ENCODE measurements at places on chromosomes 12 and 14. TPM values are rescaled to one million over a fixed set of nuclear protein-coding genes. Genes with fewer than 3 reads are reported as not detected.

DNA sequence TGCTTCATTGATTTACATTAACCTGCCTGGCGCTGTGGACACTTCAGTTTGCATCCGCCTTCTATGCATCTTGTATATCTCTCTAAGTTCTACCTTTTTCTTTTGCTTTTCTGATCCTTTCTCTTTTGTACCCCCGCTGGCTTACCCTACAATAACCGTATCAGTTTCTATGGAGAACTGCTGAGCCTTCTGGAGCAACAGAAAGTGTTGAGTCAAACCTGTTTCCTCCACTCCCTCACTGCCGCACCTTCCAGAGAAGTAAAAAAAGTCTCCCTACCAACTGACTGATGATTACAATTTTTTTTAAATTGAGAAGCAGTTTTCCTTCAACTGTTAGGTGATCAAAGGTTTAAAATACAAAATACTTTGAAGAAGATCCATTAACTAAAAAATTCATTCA is 17.4 kb downstream of the EXD2 start:
- no peak for DNase-seq

GRCh38 chr14:50521912-50522341 is 10.4 kb downstream of the MAP4K5 start:
- no peak for DNase-seq

DNA sequence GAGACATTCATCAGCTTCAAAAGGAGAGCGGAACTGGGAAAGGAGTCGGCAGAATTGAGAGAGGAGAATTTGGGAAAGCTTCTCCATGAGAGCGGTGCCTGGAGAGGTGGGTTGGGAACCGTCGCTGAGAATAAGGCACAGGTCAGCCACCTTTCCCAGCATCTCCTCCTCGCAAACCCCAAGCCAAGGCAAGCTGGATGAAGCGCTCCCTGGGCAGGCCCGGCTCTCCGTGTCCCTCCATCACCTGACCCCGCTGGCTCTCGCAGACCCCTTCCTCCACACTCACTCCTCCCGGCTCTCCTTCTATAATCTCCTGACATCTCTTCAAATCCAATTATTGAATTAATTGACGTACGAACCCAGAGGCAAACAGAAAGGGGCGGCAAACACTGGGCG is 18.9 kb upstream of the ATP5MC2 start:
- DNase-seq, result peak; percentile 65

DNA sequence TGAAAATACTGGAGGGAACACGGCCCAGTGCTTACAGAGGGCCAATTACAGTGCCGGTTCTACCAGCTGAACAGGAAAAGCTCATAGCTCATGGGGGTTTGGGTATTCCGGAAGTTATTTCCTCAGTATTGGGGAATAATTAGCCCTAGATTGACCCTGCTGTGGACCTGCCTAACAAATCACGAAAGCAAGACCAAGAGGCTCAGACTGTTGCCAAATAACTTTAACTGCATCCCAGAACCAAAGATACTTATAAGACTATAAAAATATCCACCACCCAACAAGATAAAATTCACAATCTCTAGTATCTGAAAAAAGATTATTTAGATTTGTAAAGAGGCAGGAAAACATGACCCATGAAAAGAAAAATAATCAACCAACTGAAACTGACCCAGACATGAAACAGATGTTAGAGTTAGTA is 8.0 kb upstream of the OR5AU1 start:
- DNase-seq, result no peak

DNA sequence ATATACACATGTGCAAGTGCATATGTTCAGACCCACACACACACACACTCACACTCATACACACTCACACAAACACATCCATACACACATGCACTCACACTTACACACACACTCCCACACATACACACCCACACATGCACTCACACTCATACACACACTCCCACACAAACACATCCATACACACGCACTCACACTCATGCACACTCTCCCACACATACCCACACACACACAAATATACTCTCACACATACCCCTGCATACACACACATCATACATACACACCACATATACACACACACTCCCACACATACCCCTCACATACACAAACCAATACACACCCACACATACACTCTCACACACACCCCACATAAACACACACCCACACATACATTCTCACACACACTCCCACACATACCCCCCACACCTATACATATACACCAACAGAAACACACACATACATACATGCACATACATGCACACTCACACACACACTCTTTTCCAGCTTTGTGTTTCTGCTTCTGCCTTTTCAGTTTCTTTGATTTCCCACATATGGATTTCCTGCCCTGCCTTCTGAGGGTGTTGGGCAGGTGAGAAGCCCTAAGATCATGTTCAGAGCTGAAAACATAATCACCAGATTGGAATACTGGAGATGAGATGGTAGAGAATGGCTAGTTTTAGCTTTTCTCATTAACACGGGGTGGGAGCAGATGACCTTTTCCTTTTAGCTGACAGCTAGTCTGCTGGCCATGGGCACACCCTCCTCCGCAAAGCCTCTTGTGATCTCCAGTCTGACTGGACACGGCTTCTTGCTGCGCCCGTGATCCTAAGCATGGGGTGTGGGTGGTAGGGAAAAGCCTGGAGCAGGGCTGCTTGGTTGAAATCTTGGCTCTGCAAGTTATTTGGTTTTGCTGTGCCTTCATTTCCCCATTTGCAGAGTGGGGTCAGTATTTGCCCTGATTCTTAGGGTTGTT is 214.0 kb downstream of the CHST11 start:
- peak; percentile 60 for DNase-seq

DNA sequence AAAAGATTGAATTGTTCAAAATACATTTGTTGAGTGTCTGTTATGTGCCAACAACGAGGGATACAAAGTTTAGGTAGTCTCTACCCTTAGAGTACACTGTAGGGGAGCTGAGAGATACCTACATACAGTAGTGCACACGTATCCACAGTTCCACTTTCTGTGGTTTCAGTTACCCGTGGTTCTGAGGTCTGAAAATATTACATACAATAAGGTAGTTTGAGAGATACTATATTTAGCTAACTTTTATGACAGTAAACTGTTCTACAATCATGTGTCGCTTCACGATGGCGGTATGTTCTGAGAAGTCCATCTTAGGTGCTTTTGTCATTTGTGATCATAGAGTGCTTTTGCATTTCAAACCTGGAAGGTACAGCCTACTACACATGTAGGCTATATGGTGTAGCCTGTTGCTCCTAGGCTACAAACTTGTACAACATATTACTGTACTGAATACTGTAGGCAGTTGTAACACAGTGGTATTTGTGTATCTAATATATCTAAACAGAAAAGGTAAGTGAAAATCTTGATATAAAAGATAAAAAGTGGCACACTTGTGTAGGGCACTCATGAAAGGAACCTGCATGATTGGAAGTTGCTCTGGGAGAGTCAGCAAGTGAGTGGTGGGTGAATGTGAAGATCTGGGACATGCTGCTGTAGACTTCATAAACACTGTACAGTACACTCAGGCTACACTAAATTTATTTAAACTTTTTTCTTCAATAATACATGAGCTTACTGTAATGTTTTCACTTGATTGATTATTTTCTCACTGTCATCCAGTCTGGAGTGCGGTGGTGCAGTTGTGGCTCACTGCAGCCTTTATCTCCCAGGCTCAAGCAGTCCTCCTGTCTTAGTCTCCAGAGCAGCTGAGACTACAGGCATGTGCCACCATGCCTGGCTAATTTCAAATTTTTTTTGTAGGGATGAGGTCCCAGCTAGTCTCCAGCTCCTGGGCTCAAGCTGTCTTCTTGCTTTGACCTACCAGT is 4.0 kb downstream of the CPSF6 start:
- no peak for DNase-seq

GRCh38 chr12:62676521-62677307 is 210.1 kb downstream of the MON2 start:
- DNase-seq, result no peak

- DNase-seq, result no peak
These were observed 718 bp downstream of the CCDC92 start for GRCh38 chr12:123971770-123972456.

GRCh38 chr14:91929700-91930099 is 17.8 kb downstream of the FBLN5 start:
- no peak for DNase-seq

- no peak for DNase-seq
These were observed 251.1 kb downstream of the BCAT1 start for GRCh38 chr12:24697769-24698168.

DNA sequence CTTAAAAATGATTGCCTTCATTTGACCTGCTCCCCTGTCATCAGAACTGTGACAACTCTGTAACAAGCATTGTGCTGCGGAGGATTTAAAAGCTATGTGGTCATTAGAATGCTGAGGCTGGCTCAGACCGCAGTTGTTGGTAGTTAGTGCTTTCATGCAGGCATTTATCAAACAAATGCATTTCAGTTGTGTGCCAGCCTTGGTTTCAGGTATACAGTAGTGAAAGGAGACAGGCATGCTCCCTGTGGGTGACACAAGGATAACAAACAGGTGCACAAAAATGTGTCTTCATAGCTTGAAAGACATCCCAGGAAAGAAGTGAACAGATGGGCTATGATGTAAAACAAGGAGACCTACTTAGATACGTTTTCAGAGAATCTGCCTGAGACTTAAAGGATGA is 60.6 kb downstream of the MARK3 start:
- no peak for DNase-seq

DNA sequence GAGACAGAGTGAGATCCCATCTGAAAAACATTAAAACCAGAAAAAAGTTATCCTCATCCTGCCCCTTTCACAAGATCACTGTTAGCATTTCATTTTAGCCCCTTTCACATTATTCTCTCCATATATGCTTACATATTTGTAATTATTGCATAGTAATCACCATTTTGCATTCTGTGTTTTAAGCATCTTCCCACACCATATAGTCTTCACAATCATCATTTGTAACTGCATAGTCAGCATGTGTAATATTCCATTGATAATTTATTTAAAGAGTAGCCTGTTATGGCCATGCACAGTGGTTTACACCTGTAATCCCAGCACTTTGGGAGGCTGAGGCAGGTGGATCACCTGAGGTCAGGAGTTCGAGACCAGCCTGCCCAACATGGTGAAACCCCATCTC is 11.8 kb downstream of the PAPLN start:
- no peak for DNase-seq

DNA sequence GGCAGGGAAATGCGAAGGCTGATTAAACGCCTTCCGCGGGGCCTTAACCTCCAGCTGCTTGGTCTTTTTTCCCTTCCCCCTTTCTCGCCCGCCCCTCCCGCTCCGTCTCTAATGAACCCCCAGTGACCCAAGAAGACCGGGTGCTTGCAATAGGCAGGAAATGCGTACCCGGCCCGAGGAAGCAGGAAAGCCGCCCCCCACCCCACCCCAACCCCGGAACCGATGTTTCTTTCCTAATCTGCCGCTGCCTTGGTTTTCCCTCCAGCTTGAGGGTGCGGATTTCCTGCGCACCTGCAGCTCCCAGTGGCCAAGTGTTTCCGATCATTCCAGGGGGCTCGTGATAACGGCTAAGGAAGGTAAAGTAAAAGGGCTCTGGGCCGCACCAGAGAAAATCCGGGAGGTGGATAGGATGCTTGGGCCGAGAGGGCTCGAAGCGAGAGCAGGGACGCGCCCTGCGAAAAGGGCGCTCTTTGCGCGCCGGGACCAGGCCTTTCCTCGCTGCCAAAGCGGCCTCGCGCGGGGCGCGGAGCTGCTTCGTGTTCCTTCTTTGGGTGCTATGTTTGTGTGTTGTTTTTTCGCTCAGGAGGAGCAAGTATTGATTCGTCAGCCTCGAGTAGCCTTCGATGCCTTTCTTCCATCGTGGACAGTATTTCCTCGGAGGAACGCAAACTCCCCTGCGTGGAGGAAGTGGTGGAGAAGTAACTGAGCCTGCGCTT is 983 bp downstream of the MYF6 start:
- DNase-seq, result no peak

DNA sequence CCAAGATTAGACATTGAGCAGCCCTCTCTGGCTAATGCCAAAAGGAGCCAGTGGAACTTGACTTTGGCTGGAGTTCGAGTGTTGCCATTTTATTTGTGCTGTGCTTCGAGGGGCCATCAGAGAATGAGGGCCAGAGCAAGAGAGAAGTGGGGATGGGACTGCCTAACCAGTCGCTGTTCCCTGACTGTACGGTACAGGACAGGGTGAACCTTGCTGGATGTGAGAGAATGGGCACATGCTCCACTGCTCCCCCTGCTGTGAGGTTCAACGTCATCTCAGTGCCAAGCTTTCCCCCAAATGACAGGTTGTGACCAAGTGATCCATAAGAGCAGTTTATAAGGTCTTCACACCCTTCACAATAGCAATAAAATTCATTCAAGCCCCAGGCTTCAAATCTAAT is 55.1 kb upstream of the BCL11B start:
- peak; percentile 39 for DNase-seq

DNA sequence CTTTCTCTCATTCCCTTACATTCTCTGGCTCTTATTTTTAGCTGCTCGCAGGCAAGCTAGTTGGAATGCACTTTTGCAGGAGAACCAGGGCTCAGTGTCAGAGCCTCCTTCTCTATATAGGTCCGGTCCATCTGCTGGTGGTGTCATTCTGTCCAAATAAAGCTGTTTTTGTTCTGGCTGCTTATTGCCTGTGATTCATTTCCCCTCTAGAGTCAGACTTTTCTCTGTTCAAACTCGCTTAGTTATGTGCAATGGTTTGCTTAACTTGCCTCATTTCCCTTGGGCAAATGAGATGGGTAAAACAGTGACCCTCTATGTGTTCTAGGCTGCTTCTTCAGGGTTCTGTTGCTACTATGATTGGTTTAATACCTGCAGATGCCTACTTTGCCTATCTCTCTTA is 2.9 kb downstream of the SMARCD1 start:
- DNase-seq, result no peak

DNA sequence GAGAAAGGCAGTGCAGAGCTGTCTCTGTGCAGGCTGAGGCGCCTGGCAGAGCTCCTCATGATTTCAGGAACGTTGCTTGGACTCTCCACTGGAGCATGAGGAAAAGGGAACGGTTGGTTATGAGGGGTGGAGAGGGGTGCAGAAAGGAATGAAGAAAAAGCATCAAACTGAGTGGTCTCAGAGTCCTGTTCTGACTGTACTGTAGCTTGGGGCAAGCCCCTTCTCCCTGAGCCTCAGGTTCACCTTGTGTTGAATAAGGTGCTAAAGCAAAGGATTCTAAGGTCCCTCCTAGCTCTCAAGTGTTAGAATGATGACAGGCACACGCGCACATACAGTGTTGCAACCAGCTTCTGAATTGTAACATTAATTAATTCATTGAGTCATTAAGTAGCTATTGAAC is 125.2 kb upstream of the PARP11 start:
- DNase-seq, result no peak

GRCh38 chr12:72295744-72296143 is 23.6 kb downstream of the TRHDE start:
- DNase-seq, result no peak

GRCh38 chr12:52434081-52434733 is at the start of gene KRT75:
Gene KRT75, minus strand, starts transcription at chr12:52434371. Its CDS starts 67 bp downstream, at chr12:52434304.
- no peak for DNase-seq

- DNase-seq, result no peak
These were observed 22.0 kb downstream of the MLXIP start for GRCh38 chr12:122100568-122100967.

- DNase-seq, result no peak
These were observed 11.2 kb upstream of the MAGOHB start for GRCh38 chr12:10624605-10625004.

Gene ACTN1
- 215 TPM for total RNA-seq

Gene PRH2
- not detected for total RNA-seq

Gene GLIPR1L1
- not detected for total RNA-seq

Gene STX2
- 29.7 TPM for total RNA-seq

Gene TAS2R8
- total RNA-seq, result not detected

Gene PXMP2
- total RNA-seq, result 11.7 TPM

Gene SLCO1B1
- total RNA-seq, result not detected

Gene BCL2L14
- not detected for total RNA-seq

Gene WSCD2
- 0.42 TPM for total RNA-seq

Gene PLCZ1
- not detected for total RNA-seq

Gene SLC8A3
- 0.16 TPM for total RNA-seq

Gene LBHD2
- total RNA-seq, result 3.1 TPM

Gene SERPINA1
- total RNA-seq, result 41.6 TPM

Gene SDSL
- total RNA-seq, result 5.7 TPM

Gene RND1
- total RNA-seq, result 4.7 TPM
